Hematopoietic multipotent progenitor cell treated with erythropoietin and hydrocortisone succinate and interleukin-3 and kit ligand, for 17 days (in vitro differentiated cells): ENCODE measurements at places on chromosomes 11 and 22.

- no peak for DNase-seq
These were observed 126.5 kb downstream of the VPREB1 start for GRCh38 chr22:22371031-22371541.

DNA sequence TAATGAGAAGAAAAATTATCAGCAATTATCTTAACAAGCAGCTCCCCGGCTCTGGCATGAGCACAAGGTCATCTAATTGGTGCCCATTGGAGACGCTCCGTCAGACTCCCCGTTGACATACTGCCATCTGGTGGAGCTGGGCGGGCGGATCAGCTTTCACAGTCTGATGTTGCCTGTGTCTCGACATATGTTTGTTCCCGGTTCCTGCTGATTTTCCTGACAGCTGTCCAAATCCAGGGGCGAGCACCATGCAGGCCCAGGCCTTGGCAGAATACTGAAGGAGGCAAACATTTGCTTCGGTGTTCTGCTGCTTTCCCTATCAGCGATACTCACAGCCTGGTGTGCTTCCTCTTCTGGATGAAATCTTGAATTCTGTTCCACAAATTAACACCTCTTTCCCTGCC lies 43.8 kb upstream of the BARX2 start:
- DNase-seq = no peak

DNA sequence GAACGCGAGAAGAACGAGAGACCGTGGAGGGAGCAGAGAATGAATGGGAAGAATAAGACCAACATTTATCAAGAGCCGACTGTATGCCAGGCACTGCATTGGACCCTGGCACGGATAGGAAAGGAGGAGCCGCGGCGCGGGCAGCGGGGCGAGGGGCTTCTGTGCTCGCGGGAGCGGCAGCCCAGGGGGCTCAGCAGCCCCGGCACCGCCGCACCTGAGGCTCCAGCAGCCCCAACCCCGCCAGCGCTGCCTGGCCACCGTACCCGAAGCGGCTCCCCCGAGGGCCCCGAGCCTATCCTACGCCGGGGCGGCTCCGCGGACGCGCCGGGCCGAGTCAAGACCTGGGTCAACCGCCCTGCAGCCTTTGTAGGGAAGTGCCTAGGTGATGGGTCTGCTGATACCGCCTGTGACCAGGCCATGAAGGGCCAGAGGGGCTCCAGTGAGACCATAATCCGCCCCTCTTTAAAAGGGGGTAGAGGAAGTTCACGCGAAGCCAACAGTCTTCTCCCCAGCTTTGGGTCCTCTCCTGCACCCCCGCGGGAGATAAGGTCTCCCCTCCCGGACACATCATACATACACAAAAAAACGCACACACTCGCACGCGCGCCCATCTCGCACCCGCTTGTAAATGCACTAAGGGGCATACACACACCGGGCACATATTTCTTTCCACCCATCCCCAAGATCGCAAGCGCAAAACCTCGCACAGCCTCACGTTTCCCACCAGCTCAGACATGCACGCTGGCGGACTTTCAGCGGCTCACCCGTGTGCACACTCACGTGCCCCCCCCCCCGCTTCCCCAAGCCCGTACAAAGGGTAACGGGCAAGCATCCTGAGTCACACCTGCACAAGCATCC lies 935 bp upstream of the RTN4RL2 start:
- DNase-seq = no peak

DNA sequence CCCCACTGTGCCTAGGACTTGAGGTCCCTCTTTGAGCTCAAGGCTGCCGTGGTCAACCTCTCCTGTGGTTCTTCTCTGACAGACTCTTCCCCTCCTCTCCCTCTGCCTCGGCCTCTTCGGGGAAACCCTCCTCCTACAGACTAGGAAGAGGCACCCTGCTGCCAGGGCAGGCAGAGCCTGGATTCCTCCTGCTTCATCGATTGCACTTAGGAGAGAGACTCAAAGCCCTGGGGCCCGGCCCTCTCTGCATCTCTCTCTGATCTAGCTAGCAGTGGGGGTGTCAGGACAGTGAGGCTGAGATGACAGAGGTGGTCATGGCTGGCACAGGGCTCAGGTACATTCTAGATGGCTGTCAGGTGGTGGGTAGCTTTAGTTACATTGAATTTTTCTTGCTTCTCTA lies 63.6 kb upstream of the EMID1 start:
- no peak for DNase-seq

GRCh38 chr11:1574238-1574932 lies 2.3 kb upstream of the DUSP8 start:
- peak; percentile 37 for DNase-seq

DNA sequence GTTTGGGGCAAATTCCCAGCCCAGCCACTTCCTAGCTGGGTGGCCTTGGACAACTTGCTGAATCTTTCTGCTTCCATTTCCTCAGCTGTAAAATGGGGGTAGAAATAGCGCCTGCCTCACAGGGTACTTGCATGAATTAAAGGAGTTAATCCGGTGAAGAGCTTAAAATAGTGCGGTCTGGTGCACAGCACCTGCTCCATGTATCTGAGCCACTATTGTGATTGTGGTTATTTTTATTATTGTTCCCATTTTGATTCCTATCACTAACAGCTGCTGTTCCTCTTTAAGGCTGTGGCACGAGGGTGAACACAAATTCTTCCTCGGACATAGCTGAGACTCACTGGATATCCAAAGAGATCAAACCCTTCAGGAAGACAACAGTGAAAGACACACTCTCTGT lies 46.9 kb upstream of the TP53I11 start:
- DNase-seq = no peak

DNA sequence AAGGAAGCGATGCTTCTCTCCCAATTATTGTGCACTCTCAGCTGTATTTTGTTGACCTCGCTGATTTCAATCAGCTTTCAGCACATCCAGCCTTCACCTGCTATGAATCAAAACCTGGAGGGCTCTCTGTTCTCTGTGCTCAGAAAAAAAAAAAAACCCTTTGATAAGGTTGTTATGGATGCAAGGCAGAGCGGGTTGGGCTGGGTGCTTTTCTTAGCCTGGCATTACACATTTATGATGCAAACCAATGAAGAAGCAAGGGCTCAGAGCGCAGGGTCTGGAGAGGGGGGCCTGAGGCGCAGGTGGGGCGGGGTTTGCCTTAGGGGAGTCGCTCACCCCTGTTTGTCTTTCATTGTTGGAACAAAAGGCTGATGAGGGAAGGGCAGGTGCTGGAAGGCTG lies 86.0 kb upstream of the CADM1 start:
- no peak for DNase-seq

DNA sequence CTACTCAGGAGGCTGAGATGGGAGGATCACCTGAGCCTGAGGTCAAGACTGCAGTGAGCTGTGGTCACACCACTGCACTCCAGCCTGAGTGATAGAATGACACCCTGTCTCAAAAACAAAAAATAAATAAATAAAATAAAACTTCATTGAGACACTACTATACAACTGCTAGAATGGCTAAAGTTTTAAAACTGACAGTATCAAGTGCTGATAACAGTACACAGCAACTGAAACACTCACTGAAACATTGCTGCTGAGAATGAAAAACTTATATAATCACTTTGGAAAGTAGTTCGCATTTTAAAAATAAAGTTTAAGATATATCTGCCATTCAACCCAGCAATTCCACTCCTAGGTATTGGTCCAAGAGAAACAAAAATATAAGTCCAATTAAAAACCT lies 100.7 kb downstream of the WNT11 start:
- no peak for DNase-seq

DNA sequence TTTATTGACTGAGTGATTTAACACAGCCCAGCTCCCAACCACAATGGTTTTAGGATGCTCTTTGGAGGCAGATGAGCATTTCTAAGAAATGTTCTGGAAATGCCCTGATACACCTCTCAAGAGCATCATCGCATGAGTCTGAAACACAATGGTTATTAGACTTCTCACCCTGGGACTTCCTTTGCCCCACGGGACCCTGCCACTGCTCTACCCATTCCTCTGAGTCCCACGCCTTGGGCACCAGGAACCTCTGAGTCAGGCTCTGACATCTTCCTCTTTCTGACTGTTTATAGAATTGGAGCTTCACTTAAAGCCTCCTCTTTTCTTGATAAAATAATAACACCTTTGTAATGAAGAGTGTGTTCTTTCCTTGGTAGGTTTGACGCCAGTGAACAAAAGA lies 85.6 kb upstream of the PARVA start:
- no peak for DNase-seq

- DNase-seq = no peak
These were observed 58.2 kb upstream of the GNAZ start for GRCh38 chr22:23012081-23012622.

DNA sequence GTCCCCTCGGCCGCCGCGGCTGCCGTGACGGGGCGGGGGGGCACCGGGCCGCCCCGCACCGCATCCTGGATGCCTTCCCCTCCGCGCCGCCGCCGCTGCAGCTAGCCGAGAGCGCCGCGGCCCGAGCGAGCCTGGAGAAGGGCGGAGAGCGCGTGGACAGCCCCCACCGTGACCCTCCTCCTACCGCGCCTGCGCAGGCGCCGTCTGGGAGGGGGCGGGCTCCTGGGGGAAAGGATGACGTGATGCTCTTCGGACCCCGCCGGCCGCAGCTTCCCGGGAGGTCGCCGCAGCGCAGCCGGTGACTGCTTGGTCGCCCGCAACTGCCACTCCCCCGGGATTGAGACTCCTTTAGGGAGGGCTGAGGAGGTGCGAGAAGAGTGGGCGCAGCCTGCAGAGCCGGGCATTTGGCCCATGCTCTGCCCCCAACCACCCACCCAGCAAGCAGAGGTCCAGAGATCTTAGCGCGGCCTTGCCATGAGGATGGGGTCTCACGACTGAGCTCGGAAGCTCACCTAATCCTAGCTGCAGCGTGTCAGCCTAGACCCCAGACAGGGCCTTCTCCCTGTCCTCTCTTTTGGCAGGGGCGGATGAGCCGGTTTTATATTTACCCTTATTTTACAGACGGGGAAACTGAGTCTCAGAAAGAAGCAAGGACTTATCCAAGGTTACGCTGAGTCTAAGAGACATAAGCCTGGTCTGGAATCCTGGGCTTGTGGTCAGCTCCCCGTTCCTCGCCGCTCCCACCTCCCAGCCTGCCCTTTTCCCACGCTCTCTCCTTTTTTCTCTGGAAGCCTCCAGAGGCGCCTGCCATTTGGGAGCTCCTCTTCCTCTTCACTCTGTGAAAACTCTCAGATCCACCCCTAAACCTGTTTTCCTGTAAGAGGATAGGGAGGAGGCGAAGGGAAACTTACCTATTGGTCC lies at the start of gene DENND5A:
DENND5A (minus strand) TSS at position 140 of the 921 bp plus-strand sequence. CDS start 281 bp downstream, outside the sequence.
- DNase-seq = no peak

- no peak for DNase-seq
These were observed 40.0 kb upstream of the PTH start for GRCh38 chr11:13535819-13536218.

- DNase-seq = no peak
These were observed 44.5 kb downstream of the PARVB start for GRCh38 chr22:44068422-44069191.

GRCh38 chr11:62604460-62605120 lies 2.9 kb upstream of the MTA2 start:
- DNase-seq = no peak

- DNase-seq = no peak
These were observed 340.8 kb downstream of the MN1 start for GRCh38 chr22:27460591-27461347.

DNA sequence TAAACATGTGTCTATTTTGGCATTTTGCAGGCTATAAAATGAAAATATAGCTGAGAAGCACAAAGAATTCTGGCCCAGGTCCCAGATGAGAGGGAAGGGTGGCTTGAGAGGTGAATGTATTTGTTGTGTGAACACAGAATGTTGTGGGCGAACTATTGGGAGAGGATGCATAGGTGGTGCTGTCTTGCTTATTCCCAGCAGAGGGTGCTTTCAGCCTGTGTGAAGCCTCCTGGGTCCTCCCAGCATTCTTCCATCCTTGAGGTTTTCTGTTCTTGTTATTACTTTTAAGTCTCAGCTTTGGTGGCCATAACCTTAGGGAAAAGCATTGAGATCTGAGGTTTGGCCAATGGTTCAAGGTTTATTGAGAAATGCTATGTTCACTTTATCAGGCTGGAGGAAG lies 108.7 kb upstream of the SNX19 start:
- DNase-seq = no peak

DNA sequence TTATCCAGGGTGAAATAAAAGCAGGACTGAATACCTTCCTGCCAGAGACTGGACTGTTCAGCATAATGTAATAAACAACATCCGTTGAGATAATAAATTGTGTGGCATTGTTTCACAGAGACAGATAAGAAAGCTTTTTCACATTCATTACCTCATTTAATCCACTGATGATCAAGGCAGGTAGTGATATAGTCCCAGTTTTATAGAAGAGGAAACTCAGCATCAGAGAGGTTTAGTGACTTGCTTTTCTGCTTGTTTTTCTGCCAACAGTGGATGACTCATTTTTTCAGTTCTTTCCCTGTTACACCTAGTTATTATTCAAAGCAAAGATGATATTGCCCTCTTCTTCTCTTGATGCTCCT lies 4.0 kb downstream of the MYO18B start:
- no peak for DNase-seq

DNA sequence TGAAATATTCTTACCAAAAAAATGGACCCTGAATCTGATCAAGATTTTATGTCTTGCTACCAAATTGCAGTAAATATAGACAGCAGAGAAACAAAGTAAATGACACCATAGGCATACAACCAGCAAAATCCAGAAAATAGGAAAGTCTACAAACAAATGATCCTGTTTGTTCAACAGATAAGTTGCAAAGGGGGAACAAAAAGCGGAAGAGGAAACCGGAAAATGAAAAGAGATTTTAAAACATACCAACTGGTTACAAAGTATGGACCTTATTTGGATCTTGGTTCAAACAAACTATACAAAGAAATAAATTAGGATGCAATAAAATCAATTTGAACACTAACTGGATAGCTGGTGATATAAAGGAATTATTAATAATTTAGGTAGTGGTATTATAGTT lies 92.0 kb downstream of the TMPRSS5 start:
- no peak for DNase-seq

- no peak for DNase-seq
These were observed 72.0 kb downstream of the ARHGAP42 start for GRCh38 chr11:100759106-100759505.

- DNase-seq = no peak
These were observed 18.1 kb downstream of the POLA2 start for GRCh38 chr11:65279741-65280440.

DNA sequence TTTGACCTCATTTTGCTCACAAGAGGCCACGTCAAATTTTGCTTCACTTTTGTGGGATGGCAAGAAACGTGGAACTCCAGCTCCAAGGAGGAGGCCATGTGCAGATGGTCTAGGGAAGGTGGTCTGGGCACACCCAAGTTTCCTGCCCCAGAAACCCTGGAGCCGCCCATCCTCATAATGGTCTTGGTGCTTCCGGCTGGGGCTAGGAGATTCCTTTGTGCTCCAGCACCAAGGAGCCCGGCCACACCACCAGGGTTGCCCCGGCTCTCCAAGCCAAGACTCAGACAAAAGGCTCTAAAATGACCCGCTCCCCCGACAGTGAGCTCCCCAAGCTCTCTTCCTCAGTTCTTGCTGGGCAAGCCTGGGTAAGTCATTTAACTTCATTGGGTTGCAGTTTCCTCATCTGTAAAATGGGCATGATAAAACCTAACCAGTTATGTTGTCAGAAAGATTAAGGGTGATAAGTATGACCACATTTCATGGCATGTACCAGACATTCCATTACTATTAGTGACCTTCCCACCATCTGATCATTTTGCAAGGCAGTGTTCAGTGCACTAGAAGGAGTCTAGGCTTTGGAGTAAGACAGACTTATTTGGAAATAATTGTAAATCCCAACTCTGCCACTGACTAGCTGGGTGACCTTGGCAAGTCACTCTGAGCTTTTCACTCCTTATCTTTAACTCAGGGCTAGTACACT lies 23.3 kb downstream of the DKK3 start:
- no peak for DNase-seq
